ENCODE measurements at places on chromosomes 3 and 15.

DNA sequence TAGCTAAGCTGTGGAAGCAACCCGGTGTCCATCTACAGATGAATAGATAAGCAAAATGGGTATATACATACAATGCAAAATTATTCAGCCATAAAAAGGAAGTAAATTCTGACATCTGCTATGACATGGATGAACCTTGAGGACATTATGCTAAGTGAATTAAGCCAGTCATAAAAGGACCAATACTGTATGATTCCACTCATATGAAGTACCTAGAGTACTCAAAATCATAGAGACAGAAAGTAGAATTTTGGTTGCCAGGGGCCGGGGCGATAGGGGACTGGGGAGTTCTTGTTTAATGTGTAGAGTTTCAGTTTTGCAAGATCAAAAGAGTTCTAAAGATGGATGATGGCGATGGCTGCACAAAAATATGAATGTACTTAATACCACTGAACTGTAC is 10.3 kb downstream of the EID1 start:
- DNase-seq, result no peak

- DNase-seq, result no peak
Measured at GRCh38 chr3:59262076-59262498, 212.3 kb upstream of the CFAP20DC start.

- DNase-seq, result no peak
Measured at GRCh38 chr3:186217820-186218164, 108.9 kb upstream of the ETV5 start.

- DNase-seq, result no peak
Measured at GRCh38 chr3:39668420-39668819, 141.0 kb upstream of the MYRIP start.

DNA sequence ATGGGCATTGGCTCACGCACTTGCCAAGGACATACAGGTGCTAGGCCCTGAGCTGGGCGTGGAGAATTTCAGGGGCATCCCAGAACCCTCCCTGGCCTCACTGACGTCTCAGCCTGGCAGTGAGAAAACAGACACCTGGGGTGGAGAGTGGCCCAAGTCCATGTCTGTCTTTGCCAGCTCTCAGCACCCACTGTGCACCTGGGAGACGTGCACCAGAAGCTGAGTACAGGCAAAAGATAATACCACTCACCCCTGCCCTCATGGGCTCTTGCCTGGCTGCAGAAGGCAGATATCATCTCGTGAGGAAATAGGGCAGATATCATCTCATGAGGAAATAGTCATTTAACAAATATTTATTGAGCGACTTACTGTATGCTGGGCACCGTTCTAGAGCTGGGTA is 8.0 kb downstream of the LOXL1 start:
- no peak for DNase-seq

- no peak for DNase-seq
Measured at GRCh38 chr15:65939901-65940617, 70.8 kb downstream of the RAB11A start.

GRCh38 chr3:31725568-31725967 is 192.8 kb downstream of the STT3B start:
- DNase-seq, result no peak

DNA sequence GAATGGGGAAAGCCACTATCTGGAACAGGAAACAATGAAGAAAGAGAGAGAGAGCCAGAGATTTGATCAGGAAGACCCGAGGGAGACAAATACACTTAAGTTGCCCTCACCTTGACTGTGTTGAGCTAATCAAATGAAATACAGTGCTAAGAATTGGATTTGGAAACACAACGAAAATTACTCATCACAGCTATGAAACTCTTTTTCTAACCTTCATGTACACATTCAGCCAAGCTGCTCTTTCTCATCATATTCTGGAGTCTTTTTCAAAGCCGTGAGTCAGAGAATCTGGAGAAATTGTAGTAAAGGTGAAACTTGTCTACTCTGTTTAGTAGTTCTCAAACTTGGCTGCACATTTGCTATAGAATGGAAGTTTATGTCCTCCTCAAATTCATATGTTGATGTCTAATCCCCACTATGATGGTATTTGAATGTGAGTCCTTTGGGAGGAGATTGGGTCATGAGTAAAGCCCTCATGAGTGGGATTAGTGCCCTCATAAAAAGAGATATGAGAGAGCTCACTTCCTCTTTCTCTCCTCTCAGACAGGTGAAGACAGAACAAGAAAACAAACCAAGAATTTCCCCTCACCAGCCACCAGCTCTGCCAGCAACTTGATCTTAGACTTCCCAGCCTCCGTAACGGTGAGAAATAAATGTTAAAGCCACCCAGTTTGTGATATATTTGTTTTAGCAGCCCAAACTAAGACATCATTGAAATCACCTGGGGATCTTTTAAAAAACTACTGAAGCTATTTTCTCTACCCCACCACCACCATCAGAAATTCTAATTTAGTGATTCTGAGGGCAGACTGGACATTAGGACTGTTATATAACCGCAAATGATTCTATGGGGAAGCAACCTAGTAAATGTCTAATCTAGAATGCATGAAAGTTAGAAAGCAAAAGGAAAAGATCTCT is 143.6 kb upstream of the GRM7 start:
- DNase-seq, result no peak

DNA sequence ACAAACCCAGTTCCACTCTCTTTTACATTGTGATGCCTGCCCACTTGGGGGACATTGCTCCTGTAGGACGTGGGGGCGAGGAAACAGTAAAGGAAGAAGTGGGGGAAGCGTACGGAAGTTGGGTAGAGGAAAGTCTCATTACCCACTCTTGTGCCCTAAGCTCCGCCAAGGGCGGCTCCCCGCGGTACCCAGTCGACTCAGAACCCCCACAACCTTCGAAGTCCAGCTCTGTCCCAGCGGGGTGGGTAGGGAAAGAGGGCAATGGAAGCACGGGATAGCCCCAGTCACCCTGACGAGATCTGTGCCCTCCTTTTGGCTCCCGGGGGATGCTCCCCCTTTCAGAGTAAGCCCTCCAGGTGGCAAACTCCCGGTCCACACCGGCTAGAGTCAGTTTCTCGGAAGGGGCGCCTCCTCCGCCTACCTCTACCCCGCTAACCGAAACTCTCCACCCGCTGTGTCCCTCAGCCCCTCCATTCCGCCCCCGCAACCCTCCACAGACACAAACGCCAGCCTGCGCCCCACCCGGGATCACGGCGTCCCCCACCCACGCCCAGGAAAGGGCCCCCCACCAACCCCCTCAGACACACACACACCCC is 527 bp downstream of the CSNK1G1 start:
- no peak for DNase-seq

DNA sequence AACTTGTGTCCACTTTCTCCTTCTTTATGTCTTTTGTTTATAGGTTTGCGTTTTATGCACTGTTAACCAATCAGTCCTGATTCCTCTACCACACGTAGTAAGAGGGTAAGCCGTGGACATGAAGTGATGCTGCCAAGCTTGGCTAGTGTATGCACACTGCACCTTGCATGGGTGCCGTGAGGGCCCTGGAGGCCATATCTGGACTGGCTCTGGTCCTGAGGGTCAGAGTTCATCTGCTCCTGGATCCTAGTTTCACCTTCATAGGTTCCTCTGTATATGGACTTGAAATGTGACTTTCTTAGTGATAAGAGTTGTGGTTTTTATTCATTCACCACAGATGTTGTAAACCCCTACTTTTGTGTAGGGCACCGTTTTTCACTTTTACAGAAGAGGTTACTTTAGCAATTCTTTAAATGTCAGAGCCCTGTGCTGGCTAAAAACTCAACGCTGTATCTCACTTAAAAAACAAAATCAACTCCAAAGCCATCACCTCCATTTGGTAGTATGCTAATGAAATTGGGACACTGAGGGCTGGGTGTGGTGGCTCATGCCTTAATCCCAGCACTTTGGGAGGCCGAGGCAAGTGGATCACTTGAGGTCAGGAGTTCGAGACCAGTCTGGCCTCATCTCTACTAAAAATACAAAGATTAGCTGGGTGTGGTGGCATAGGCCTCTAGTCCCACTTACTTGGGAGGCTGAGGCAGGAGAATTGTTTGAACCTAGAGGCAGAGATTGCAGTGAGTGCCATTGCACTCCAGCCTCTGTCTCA is 22.9 kb downstream of the SIAH2 start:
- DNase-seq, result no peak

DNA sequence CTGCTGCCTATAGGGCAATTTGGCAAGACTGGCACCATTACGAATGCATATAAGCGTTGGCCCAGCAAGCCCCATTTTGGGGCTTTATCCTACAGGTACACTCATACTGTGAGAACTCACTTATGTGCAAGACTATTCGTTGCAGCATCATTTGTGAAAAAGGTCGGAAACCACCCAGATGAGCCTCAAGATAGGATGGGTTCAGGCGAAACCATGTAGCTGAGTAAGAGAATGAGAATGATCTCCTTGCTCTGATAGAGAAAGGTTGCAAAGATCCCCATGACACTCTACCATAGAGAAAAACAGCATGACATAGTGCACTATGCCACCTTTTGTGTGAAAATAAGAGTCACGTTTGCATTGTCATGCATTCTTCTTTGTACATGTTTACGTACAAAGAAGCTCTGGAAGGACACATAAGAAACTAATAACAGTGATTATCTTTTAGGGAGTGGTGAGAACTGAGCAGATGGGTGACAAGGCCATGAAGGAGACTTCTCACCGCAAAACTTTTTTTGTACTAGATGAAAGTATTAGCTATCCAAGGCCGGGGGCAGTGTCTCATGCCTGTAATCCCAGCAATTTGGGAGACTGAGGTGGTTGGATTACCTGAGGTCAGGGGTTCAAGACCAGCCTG is 50.0 kb downstream of the RHCG start:
- no peak for DNase-seq

GRCh38 chr3:112519424-112520001 is 20.2 kb upstream of the BTLA start:
- DNase-seq, result no peak

DNA sequence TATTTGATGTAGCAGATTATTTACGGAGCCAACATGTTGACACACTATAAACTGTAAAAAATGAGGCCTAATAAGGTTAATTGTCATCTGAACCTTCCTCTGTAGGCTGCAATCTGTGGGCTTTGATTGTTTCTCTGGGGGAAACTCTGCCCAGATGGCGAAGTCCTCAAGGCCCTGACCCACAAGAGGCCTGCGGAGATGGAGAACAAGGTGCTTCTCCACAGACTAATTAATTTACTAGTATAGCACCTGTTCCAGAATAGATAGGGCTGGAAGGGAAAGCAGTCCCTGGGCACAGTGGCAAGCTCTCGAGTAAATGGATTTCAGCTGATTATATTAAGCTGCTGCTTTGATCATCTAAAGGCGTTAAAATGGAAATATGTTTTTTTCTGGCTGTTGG is 338.8 kb upstream of the DNAJC19 start:
- DNase-seq, result no peak

DNA sequence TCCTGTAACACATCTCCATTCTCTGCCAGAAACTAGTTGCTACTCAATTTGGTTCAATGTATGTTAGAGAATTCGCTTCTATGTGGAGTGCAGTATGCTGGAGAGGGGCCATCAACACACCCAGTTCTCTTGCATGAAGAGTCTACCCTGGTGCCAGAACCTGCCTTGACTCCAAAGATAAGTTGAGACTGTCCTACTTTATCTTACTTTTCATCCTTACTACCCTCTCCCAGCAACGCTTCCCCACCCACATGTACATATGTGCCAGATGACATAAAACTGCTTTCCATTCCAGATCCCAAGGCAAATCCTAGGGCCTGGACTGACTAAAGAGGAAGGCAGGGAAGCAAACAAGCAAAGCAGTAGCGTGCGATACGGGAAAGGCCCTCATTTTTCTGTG is 442.6 kb upstream of the THRB start:
- no peak for DNase-seq
